ENCODE measurements at places on chromosomes 5 and 9.

GRCh38 chr5:32098890-32099310, 75.2 kb downstream of the GOLPH3 start:
- DNase-seq, result no peak

DNA sequence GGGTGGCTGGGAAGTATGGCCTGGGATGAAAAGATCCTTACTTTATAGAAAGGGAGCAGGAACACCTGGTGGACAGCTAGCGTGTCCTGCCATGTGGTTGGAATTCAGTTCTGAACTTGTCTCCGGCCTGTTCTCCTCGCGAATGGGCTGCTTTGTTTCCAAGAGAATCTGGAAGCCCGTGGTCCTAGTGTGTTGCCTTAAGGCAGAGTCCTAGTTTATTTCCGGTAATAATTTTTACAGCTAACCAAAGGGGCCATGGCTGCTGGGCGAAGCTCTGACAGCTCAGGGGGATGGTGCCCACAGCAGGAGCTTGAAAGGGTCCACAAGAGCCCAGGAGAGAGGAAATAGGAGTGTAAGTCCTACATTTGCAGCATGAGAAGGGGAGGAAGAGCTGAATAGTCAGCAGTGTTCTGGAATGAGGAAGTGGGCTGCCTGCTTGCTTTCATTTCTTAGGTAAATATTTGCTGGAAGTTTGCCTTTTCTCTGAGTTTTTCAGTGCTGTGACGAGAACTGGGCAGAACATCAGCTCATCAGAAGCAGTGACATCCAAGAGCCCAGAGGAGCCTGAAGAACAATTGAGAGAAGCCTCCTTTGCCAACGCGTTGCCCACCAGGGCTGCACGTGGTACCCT, 13.1 kb upstream of the IGFBPL1 start:
- no peak for DNase-seq

DNA sequence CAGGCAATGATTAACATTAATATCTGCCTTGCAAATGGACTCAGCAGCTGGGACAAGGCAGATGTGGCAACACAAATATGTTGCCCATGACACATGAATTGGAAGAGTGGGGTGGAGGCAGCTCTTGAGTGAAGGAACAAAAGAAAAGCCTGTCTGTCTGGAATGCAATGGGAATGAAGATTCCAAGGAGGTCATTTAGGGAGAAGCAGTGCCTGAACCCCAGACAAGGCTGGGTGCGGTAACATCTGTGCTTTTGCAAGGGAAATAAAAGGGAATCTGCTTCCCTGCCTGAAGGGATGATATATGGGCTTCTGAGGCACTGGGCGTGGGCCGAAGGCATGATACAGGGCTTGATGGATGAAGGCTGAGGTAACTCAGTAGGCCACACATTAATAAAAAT, 94.1 kb upstream of the TRIM32 start:
- no peak for DNase-seq

- DNase-seq, result peak; percentile 69
Observed at GRCh38 chr5:62779010-62779422, 200.4 kb downstream of the LRRC70 start.

DNA sequence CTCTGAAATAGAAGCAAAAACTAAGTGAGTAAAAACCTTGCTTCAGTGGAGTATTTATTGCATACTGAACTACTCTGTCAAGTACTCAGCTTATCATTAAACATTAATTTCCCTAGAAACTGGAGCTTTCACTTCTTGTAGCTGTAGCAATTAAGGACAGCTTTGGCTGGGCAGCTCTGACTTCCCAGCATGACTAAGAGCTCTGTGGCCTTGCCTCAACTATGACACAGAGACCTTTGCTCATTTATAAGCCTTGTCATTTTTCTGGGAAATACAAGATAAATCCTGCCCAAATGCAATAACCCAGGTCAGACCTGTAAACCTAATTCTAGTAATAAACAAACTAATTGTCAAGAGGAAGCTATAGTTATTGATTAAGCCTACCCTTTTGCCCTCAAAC, 65.4 kb upstream of the STK32A start:
- no peak for DNase-seq

DNA sequence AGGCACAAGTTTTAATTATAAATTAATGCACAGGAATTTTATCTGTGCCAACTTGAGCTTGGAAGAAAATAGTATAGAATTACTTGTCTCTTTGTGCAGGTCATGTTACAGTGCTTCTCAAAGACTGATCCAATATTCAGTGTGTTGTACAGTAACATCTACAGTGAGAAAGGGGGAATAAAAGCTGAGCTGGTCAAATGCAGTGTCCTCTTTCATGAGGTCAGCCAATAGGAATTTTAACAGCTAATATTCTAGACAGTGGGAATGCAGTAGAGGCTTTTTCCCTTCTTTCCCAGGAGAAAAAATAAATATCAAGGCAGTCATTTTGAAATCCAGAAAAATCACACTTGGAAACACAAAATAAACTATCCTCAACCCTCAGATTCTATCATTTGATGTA, 95.7 kb upstream of the ITGA1 start:
- DNase-seq, result no peak

DNA sequence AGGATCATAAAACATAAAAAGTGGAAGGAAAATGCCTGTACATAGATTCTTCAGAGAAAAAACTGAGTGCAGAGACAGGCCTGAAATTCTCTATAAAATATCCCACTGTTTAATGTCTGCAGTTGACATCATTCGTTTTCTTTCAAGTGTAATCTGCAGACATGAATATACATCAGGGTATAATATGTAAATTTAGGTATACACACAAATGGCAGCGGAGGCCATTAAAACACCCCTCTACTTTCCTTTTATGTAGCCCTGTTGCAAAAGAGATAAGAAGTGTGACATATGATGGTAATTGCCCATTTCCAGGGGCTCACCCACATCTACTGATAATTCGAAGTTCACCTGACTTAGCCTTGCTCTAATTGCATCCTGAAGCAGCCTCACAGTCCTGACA, 164.3 kb downstream of the SLC24A2 start:
- DNase-seq, result no peak

DNA sequence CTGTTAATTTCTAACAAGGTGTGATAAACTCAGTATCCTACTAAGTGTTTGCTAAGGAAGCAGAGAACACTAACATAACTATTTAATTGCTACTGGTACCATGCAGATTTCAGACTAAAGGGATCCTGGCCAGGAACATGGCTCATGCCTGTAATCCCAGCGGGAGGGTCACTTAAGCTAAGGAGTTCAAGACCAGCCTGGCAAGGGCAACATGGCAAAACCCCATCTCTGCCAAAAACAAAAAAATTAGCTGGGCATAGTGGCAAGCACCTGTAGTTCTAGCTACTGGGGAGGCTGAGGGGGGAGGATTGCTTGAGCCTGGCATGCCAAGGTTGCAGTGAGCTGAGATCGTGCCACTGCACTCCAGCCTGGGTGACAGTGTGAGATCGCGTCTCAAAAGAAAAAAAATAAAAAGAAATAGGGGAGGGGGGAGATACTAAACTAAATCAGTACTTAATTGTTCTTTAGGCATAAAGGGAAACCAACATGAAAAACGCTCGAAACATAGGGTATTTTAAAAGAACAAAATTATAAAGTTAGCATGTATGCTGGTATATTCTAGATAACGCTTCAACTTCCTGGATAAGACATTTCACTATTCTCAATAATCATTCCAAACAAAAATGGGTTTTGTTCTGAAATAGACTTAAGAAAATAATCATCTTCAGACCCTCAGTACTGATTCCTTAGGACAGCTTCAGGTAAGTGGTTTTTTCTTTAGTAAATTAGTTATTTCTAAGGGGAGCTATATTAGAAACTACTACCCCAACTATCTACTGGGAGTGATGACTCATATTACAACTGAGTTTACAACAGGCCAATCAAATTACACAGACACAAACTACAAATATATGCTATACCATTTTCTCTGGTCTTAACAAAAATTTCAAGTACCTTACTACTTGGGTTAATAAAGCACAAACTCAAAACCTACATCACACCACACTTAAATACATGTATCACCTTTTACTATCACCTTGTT, 3.5 kb downstream of the PANK3 start:
- DNase-seq, result no peak

DNA sequence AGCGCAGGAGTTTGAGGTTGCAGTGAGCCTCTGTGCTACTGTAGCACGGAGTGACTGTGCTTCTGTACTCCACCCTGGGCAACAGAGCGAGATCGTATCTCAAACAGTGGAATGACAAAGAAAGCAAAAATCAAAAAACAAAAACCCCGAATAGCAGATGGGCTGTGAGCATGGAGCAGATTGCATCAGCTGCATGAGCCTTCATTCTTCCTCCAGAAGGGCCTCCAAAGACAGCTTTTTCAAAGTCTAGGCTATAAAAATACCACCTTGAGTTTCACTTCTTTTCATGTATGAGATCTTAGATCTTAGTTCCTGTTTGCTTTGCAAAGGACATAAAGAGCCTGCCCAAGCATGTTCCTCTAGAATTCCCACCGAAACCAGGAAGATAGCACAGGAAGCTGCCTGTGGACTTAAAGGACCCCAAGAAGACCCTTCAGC, 15.0 kb upstream of the HSPB3 start:
- DNase-seq, result no peak

- DNase-seq, result no peak
Observed at GRCh38 chr5:139306197-139306596, 12.7 kb downstream of the MATR3 start.

- no peak for DNase-seq
Observed at GRCh38 chr9:96163712-96164111, 138.3 kb downstream of the HSD17B3 start.

- DNase-seq, result no peak
Observed at GRCh38 chr5:78893940-78894677, 91.0 kb downstream of the ARSB start.

DNA sequence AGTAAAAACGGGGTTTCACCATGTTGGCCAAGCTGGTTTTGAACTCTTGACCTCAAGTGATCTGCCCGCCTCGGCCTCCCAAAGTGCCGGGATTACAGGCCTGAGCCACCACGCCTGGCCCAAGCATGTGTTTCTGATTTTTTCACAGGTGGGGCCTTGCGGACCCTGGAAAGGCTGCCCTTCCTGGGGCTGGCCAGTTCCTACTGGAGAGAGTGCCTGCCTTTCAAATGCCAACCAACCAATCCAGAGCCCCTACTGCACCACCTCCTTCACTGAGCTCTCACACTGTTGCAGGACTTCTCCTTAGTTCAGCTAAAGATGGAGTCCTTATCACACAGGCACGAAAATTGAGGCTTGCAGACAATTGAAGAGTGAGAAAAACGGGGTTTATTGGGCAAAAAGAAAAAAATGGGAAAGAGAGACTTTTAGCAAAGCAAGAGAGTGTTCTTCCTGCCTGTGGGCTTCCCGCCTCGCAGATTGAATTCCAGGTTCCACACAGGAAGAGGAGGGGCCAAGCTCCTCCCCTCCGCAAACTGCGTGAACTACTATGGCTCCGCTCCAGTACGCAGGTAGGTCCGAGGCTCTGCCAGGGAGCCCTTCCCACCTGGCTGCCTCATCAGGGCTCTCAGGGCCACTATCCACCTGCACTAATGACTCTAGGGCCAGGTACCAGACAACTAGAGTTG, 8.3 kb upstream of the CMBL start:
- no peak for DNase-seq

DNA sequence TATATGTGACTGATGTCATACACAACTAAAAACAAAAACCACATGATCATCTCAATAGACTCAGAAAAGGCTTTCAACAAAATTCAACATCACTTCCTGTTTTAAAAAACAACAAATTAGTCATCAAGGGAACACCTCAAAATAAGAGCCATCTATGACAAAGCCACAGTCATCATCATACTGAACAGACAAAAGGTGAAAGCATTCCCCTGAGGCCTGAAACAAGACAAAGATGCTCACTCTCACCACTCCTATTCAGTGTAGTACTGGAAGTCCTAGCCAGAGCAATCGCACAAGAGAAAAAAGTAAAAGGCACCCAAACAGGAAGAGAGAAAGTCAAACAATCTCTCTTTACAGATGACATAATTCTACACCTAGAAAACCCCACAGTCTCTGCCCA, 893.5 kb upstream of the EDIL3 start:
- no peak for DNase-seq

- DNase-seq, result no peak
Observed at GRCh38 chr5:129679671-129680070, 68.2 kb upstream of the MINAR2 start.

DNA sequence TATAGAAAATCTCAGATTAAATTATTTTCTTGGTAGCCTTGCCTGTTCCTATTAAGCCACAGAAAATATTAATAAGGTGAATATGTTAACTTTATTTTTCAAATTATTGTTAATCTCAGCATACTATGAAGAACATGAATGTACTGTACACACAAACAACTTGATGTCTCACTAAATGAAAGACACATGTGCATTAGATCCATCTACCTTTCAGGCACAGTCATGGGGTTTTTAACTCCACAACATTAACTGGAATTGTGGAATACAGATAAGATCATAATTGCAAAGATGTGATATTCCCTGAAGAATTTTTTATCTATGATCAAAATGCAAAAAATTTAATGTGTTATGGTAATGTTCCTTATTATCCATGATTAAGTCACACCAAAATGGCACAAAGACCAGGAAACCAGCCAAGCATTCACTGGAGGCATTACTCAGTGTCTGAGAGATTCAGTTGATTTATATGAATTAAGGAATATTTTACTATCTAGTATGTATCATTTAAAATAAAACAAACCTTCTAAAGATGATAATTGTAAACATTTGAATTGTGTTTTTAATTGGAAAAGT, 150.0 kb upstream of the VCAN start:
- DNase-seq, result no peak

DNA sequence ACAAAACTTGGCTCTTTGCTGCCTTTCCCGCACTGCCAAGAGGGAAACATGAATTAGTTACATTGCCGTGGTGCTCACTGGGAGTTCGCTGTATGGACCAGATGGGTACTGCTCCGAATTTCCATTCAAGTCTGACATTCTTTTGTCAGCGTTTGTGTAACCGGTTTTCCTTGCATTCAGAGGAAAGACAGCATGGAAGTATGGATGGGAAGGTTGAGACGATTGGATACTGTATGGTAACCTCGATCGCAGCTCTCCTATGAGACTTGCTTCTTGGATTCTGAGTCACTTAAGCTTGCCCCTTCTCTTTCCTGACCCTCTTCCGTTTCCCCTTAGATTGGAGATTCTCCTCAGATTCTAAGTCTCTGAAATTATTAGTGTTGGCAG, 625 bp upstream of the UBLCP1 start:
- no peak for DNase-seq

- no peak for DNase-seq
Observed at GRCh38 chr9:97405551-97405950, 6.3 kb upstream of the TDRD7 start.

DNA sequence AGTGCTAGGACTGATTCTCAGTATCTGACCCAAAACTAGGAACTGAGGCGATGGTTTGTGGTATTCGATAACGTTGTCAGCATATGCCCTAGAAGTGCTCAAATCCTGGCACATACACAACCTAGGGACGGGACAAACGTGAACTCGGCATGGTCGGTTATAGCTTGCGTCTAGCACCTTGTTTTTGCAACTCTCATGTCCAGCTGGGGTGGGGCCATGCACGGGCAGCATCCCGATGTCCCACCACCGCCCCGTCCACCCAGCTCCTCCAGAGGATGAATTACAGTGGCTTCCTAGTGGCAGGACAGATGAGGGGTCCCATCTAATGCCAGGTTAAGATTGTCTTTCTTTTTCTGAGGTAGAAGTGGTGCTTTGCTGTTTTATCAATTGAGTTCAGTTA, 31.6 kb downstream of the PROP1 start:
- no peak for DNase-seq

- peak; percentile 11 for DNase-seq
Observed at GRCh38 chr5:52989781-52990527, 802 bp downstream of the ITGA2 start.

Data from NCI-H1694 treated with DMSO at 0.1 percent for 48 hours (cell line).